Left colon (tissue), 2 donors: ENCODE measurements at places on chromosomes 13 and 19. TPM values are rescaled to one million over a fixed set of nuclear protein-coding genes. Genes with fewer than 3 reads are reported as not detected.
A peak's percentile ranks its signal among the peaks of the same experiment; 100 is the strongest.

- DNase-seq, result no peak
Observed at GRCh38 chr13:31476266-31476665, 263.1 kb upstream of the RXFP2 start.

DNA sequence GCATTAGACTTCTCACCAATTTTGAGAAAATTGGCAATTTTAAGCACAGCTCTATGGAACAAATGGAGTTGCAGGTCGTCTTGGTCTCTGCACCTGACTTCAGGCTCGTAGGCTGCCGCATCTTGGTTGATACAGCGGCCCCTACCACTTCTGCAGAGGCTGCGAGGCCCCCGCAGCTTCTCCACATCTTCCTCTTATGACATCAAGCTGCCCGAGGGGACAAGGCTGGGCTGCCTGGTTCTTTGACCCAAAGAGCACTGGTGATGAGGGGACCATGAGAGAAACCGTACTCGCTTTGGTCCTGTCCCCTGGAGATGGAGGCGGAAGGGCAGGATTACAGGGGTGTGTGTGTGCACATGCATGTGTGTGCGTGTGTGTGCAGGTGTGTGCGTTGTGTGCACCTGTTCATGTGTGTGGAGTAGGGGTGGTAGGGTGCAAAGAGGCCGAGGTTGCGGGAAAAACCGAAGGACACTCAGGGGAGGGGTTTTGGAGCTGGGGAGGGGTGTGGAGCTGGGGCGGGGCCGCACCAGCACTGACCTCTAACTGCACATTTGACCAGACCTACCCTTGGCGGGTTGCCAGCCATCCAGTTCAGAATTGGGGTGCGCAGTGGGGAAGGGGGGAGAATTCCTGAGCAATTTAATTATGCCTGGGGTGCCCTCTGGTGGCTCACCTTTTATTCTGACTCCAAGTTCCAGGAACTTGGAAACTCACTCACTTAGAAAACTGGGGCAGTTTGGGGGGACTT, 65.1 kb upstream of the ARHGEF7 start:
- DNase-seq, result peak; percentile 37

- no peak for DNase-seq
Observed at GRCh38 chr13:27264181-27264580, 6.4 kb upstream of the RASL11A start.

DNA sequence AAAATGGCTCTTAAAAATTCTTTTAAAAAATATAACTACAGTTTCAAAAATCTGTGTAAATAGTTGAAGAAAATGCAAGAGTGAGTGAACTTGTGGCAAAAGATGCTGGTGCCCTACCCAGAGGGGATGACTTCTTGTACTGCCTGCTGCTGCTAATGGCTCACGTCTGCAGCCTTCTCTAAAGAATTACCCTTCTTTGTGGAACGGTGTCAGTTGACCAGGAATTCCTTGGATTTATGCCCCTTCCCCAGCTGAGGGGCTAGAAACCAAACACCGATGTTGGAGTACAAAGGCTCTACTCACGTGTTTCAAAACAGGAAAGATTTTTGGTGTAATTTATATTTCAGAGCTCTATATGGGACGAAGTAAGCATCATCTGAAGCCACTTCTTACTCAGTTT, 1582.8 kb downstream of the OLFM4 start:
- no peak for DNase-seq

Gene PEG3
- 0.92 TPM for total RNA-seq

Gene KIRREL2
- not detected for total RNA-seq
